HAP-1 (cell line): ENCODE measurements at places on chromosomes 1 and 21.

DNA sequence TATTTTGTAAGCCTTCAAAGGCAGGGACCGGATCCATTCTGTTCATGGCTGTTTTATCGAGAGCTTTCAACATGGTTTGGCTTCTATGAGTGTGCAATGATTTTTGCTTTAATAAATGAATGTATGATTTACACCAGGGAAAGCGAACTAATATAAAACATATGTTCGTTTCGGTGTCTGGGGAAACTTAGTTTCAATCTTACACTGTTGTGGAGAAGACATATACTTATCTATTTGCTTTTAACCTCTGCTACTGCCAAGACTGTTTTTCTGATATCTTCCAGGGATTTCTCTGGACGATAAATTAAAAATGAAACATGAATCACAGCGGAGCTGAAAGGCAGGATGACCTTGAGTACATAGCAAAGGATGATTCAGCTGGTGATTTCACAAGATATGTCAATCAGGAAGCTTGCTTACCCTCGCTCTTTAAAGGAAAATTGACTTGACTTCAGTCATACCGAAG is 14.7 kb upstream of the CYYR1 start:
- no peak for DNase-seq

- DNase-seq: no peak
These were observed 62.1 kb downstream of the SKI start for GRCh38 chr1:2290171-2290578.

GRCh38 chr1:156118177-156118868 is 3.8 kb downstream of the LMNA start:
- no peak for DNase-seq

DNA sequence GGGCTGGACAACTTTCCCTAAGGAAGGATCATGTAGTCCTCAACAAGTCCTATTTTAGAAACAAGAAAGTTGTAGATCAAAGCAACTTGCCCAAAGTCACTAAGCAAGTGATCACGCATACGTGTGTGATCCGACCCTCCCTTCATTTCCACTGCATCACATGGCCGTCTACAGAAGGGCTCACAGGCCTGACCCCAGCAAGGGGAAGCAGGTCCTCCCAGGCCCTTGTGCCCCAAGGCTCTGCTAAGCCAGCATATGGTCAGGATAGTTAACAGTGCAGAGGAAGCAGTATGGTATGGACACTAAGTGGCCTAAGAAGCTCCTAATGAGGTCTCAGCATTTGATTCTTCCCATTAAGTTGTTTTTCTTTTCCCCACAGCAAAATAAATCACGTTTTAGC is 24.8 kb downstream of the TFAP2E start:
- DNase-seq: no peak

DNA sequence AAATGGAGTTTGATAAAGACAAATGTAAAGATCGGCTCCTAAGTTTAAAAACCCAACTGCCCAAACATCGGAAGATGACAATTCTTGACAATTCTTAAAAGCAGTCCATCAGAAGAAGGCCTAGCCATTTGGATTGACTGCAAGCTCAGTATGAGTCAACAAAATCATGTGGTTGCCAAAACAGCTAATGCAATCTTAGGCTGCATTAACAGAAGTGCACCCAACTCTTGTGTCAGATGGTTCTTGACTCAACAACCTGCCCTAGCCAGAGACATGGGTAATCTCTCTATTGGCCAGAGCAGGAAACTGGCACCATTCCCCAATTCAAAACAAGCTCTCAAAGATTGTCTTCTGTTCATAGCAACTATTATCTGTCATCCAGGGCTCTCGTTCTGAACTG is 9.9 kb upstream of the NCF2 start:
- no peak for DNase-seq

- DNase-seq: no peak
These were observed 20.3 kb downstream of the C2CD2 start for GRCh38 chr21:41933313-41934079.
